ENCODE measurements at places on chromosomes 6 and 20. TPM values are rescaled to one million over a fixed set of nuclear protein-coding genes. Genes with fewer than 3 reads are reported as not detected.

Gene HTR1E
- total RNA-seq: not detected

- peak; percentile 30 for DNase-seq
Observed at GRCh38 chr6:123940551-123940950, 136.9 kb downstream of the NKAIN2 start.

DNA sequence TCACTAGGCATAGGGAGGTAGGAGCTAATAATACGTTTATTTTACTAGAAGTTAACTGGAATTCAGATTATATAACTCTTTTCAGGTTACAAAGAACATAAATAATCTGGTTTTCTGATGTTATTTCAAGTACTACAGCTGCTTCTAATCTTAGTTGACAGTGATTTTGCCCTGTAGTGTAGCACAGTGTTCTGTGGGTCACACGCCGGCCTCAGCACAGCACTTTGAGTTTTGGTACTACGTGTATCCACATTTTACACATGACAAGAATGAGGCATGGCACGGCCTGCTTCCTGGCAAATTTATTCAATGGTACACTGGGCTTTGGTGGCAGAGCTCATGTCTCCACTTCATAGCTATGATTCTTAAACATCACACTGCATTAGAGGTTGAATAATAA lies 1.1 kb downstream of the HFE start:
- no peak for DNase-seq

DNA sequence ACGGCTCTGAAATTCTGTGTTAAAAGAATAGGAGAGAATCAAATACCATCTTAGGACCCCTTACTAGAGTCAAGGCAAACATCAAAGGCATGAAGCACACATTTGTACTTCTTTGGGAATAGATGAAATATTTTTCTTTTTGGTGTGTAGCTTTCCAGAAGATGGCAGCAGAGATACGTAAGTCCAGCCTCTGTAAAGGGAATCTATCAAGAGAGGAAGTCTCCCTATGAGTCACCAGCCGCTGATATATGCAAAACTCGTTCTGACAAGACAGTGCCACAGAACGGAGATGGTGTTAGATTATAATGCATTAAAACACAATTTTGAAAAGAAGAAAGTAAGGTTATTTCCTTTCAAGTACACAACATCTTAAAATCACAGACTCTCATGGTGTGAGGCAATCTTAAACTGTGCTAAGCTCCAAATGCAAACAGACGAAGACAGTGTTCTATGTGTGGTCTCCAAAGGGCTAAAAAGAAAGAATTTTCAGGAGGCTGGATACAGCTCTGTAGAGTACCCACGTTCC lies 120.0 kb upstream of the AGPAT4 start:
- DNase-seq: peak; percentile 90

DNA sequence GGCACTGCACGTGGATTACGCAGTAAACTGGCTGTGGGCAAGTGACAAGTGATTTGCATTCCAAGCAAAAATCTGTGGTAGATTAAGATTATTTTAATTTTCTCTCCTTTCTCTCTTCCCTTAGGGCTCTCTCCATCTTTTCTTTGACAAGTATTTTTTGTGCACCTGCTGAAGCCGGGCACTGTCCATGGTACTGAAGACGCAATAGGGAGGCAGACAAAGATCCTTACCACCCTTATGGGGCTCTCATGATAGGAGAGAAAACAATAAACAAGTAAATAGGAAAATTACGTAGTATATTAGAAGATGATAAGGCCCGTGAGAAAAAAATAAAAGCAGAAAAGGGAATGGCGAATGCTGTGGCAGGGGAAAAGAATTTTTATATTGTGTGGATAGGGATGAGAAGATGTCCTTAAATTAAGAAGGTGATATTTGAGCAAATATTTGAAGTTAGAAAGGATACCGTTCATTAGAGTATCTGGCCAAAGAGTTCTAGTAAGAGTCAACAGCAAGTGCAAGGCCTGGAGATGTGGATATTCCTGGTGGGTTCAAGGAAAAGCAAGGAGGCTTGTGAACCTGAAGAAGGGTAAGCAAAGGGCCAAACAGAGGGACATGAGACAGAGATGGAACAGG lies 146.0 kb downstream of the LAMP5 start:
- DNase-seq: peak; percentile 18
